ENCODE measurements at places on chromosomes 16 and 17. TPM values are rescaled to one million over a fixed set of nuclear protein-coding genes. Genes with fewer than 3 reads are reported as not detected.
A peak's percentile ranks its signal among the peaks of the same experiment; 100 is the strongest.

Gene HSF4
- total RNA-seq: 1.2 TPM

Gene RDM1
- total RNA-seq: 4.3 TPM

Gene ADAD2
- total RNA-seq: not detected

Gene PDILT
- total RNA-seq: not detected

Gene PROCA1
- total RNA-seq: 0.21 TPM

Gene FOXN1
- not detected for total RNA-seq

Gene GUCY2D
- total RNA-seq: not detected

Gene KRTAP2-4
- total RNA-seq: not detected

Gene ACAP1
- 2.7 TPM for total RNA-seq

Gene METTL16
- 20.2 TPM for total RNA-seq

Gene SLC46A1
- total RNA-seq: 4.6 TPM

Gene TERB1
- not detected for total RNA-seq

Gene VASN
- total RNA-seq: 22.1 TPM

Gene TMEM204
- total RNA-seq: 1.1 TPM

- peak; percentile 98 for DNase-seq
These were observed at the start of gene ALDH3A2 for GRCh38 chr17:19648475-19649273. Gene ALDH3A2, plus strand, starts transcription at chr17:19648751. Its CDS starts 221 bp downstream, at chr17:19648972.

DNA sequence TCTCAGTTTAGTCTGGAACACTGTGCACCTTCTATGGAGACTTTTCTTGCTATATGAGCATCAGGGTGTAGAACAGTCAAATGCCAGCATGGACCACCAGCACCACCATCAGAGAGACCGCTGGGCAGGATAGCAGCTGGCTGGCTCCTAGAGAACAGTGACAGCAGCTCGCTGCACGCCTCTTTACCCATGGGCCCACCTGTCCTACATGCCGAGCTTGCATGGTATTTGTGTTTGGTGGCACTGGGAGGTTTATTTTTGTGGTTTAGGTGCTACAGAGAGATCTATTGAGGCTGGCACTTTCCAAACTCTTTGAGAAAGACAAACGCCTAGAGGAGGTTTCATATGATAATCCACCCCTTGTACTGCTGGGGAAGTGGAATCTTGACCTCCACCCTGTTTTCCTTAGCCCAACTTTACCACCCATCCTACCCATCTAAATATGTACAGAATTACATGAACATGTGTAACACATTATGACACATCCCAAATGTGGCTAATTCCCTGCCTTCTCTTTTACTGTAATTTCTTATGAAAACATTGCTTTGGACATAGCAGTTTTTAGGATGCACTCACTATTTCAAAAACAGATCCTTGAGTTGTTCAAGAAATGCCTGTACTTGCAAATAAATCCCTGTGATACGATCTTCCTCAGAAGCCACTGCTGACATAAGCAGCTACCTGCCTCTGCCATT lies 46.3 kb downstream of the COG7 start:
- DNase-seq: no peak

- DNase-seq: no peak
These were observed 30.0 kb downstream of the HNF1B start for GRCh38 chr17:37714897-37715296.

GRCh38 chr17:62808576-62808970 lies 459 bp upstream of the MARCHF10 start:
- DNase-seq: no peak

GRCh38 chr17:49210158-49211029 lies at the start of the genes ABI3 and GNGT2:
Gene ABI3, plus strand, starts transcription at chr17:49210707. Its CDS starts 18 bp downstream, at chr17:49210725.
Gene GNGT2, minus strand, starts transcription at chr17:49210574. Its CDS starts 3,152 bp downstream, at chr17:49207422.
- DNase-seq: peak; percentile 42

DNA sequence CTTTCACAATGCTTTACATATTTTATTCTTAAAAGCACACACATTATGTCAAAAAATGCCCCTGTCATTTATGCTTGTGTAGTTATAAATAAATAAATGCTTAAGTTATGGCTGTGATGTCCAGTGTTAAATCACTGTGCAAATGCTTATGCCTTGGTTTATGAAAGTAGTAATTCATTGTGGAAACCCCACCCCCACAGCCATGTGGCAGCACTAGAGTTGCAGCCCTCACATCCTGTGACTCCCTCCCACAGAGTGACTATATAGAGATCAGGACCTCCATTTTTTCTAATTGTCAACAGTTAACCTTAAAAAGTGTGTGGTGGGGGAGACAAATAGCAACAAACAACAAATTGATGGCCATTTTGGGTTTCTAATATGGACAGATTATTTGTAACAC lies 2.4 kb downstream of the SKAP1 start:
- DNase-seq: peak; percentile 12

GRCh38 chr17:58153046-58153445 lies 4.9 kb downstream of the OR4D1 start:
- DNase-seq: no peak

GRCh38 chr16:76176616-76177015 lies 100.6 kb upstream of the CNTNAP4 start:
- DNase-seq: no peak

DNA sequence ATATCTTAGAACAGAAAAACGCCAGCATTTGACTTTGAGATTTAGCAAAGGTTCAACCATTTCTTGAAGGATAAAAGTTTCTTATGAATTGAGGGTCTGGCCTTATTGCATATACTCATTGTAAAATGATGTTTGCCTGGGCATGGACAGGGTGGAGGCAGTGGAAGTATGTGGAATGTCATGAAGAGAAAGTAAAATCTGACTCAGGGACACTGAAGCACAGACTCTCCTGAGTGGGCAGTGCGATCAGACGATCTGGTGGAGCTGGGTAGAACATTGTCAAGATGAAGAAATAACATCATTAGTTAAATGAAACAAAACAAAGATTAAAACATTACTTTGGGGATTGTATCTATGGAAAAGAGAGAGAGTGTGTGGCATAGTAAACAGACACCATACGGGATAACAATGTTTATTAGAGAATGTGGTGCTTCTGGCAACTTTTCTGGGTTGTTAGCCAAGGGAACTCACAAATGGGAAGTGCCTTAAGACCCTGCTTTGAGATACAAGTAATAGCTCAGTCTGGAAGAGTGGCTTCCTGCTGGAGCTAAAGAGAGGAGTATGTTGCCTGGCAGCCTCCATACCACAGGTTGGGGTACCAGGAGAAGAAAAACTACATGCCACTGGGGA lies 4.4 kb downstream of the MAP3K3 start:
- DNase-seq: no peak

DNA sequence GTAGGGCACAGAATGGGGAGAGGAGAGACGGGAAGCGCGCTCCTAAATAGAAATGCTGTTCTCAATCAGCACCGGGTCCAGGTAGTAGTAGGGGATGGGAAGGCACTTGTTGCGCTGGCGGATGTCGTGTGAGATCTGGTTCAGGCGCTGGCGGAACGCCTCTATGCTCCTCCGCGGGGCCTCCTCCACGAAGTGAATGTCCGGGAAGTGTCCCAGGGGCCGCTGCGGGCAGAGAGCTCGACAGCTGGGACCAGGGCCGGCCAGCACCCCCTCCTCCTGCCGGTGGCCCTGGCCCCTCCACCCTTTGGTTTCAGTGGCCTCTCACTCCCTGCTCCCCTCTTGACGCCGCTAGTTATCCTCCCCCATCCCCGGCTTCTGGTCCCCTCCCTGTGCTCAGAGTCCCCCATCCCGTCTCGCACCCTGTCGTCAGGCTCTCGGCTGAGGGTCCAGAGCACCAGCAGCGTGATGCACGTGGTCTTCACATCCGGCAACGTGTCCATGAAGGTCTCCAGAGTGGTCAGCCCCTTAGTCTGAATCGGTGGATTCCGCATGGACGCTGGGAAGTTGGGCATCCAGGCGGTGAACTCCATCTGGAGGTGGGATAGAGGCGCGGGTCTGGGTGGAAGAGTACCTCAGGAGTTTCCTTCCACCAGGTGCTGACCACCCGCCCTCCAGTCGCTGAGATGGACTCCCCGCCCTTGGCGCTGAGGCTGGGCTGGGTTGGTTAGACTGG lies 14.6 kb downstream of the ALOX12B start:
- DNase-seq: no peak

DNA sequence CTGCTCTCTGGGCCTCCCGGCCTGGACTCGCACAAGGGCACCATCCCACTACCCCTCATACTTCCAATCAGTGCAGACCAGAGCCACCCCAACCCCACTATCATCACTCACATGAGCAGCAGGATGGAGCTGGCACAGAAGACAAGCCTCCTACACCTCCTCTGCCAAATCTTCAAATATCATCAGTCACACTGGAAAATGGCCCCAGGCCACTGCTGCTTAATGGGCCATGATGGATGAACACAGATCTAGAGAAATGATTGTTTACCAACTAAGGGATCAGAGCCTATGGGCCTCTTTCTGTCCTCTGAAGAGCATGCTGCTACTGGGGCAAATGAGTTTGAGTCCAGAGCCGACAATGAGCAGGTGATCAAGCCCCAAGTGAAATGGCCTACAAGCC lies 165.5 kb downstream of the GRIN2A start:
- DNase-seq: no peak

DNA sequence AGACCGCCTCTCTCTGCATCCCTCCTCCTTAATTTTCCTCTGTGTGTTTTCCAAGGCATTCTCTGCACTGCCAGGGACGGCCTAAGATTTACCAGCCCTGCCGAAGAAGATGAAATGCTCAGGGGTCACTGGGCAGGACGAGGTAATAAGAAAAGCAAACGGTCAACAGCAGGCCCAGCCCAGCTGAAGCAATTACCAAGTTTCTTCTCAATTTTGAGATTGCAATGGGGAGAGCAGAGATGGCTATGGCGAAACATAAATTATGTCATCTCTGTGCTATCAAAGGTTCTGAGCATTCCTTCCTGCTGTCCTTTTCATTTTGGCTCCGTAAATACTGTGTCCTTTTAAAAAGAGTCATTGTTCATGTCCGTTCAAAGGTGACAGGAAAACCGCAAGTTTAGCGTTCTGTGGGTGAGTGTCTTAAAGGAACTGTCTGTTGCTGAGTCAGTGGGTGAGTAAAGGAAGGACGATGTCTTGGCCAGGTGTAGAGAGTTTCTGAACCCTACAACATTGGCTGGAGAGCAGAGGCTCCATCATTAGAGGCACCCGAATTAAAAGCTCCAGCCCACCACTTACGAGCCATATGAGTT lies 753.9 kb upstream of the EEF2KMT start:
- DNase-seq: no peak

DNA sequence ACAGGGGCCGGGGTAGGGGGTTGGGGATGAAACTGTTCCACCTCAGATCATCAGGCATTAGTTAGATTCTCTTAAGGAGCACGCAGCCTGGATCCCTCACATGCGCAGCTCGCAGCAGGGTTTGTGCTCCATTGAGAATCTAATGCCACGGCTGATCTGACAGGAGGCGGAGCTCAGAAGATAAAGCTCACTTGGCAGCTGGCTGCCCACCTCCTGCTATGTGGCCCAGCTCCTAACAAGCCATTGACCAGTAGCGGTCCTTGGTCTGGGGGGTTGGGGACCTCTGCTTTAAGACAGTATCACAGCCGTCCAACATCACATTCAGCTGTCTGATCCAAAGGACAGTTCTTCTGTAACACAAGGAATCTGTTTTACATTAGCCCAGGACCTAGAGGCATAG lies 62.5 kb downstream of the SLC39A11 start:
- DNase-seq: no peak

DNA sequence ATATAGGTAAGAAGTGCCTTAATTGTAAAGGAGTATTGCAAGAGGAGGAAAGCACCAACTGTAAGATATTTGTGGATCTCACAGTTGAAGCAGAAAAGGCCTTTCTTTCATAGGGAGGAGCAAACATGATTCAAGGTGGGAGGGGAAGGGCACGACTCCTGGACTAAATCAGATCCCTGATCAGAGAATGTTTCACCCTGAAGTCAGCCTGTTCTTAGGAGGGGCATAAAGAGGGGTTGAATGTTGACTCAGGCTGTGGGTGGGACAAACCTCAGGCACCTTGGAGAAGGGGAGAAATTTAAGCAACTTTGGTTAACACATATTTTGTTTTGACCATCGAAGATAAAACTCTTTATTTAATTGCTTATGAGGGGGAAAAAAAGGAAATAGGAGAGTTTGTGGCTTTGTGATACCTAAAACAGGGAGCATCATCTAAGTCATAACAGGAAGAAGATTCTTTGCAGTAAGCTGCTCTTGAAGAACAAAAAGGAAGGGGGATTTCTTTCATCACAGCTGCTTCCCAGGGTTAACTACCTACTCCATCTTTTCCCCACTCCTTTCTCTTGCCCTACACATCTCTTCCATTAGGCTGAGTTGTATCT lies 158.6 kb upstream of the ZNF267 start:
- DNase-seq: no peak

DNA sequence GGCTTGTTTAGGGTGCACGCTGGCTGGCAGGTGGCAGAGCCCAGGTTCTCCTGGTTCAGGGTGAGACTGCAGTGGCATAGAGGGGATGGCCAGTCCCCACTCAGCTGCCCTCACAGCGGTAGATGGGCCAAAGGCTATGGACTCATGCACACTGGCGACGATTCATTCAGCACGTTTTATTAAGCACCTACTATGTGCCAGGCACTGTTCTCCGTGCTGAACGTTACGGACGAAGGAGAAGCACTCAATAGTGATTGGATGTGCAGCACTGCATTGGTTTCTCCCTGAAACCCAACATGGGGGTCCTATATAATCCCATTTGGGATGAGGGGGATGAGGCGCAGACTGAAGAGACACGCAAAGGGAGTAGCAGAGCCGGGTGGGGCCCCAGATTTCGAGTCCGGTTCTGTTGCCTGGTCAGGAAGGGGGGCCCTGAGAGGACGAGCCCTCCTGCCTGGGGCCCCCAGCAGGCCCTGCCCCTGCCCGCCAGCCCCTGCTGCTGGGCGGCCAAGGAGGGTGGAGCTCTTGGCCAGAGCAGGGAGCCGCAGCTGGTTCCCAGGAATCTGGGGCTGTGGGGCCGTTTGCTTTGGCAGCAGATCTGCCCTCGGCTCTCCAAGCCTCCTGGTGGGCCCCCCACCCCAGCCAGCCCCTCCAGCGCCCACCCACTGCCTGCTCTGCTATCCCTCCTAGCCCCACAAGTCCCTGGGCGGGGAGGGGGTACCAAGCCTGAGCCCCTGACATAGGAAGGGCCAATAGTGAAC lies 8.8 kb downstream of the GLIS2 start:
- no peak for DNase-seq

DNA sequence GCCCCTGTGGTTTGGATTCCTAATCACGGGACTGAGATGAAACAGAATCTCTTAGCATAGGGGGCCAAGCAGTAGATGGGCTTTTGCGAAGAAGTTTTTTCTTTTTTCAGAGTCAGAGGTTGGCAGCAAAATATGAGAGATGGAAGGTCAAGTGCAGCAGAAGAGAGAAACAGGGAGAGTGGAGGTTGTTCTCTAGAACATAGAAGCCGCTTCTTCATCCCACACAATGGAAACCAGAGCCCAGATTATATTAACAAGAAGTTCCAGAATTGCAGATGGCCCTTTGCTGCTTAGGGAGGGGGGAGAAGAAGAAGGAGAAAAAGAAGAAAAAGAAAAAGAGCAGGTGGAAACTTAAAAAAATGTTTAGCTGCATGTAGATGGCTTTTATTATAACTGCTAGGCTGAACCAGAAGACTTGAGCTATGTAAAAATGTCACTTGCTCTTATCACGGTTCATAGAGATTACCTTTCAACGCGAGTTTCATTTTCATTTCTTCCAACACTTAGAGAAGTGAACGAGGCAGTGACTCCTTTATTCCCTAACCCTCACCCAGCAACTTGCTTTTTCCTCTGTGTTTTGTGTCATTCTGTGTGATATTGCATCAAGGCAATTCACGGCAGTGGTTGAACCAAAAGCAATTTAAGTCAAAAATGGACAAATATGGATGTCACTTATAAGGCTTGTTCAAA lies 737.5 kb downstream of the WWOX start:
- DNase-seq: no peak

- peak; percentile 67 for DNase-seq
These were observed 162.9 kb downstream of the COPRS start for GRCh38 chr17:31696184-31696602.

Measured in Daoy (cell line).